Esophagus muscularis mucosa (tissue), 4 donors: ENCODE measurements at places on chromosomes 3 and 15. TPM values are rescaled to one million over a fixed set of nuclear protein-coding genes. Genes with fewer than 3 reads are reported as not detected.

- peak; percentile 80 for DNase-seq
Measured at GRCh38 chr3:43859766-43860165, 169.0 kb downstream of the ABHD5 start.

DNA sequence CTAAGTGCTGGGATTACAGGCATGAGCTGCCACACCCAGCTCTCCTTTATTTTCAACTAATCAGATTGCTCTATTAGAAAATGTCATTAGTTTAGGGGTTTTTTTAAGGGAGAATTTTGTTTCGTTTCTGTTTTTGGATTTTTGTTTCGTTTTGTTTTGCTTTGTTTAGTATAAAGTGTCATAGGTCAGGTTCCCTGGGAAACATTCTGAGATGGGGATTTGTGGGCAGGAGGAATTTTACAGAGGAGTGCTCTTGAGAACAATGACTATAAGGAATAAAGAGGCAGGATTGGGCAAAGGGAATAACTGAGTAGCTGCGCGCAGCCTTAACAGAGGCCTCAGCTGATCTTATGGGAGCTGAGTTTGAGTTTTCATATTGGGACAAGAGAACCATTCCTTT lies 86.8 kb upstream of the NR2F2 start:
- DNase-seq: no peak

DNA sequence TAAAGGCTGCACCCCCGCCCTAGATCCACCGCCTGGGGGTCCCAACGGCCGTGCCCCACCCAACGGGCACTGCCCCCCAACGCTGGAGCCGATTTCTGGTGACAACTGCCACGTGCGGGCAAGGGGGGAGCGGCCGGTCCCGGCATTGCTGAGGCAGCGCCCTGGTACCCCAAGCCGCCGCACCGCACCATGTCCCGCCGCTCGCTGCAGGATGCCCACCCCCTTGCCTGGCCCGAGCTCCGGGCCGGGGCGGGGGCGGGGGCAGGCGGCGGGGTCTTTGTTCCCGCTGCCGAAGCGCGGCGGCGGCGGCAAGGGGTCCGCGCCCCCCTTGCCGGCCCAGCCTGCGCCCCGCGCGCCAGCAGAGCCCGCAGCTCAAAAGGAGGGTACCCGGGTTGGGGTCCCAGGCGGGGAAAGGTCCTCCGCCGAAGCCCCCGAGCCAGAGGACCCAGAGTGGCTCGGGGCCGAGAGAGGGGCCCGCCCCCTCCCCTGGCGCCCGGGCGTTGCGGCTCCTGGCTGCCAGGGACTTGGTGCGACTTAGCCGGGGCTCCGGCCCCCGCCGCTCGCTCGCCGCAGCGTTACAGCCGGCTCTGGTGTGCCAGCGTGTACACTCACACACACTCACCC lies 678 bp downstream of the SEMA7A start:
- no peak for DNase-seq

DNA sequence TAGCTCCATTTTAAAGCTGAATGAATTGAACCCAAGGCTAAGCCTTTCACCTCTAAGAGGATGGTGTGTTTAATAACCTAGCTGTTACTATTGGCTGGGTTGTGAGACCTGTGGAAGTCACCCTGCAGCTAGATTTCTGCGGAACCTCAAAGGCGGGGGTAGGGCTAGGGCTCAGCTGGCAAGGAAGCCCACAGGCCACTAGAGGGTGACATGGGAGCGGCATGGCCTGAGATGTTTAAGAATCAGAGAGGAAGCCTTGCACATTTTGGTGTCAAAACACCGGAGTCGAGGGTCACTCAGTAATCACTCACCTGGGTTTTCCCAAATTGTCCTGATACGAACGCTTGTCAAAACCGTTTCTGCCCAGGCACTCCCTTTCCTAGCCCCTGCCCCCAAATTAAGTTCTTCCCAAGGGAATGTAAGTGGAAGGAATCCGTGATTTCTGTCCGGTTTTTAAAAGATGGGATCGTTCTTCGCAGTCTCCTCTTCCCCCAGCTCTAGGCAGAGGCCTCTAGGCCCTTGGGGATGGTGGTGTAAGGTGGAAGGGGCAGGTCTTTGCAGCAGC lies 3.8 kb upstream of the ACAD9 start:
- DNase-seq: no peak

- DNase-seq: no peak
Measured at GRCh38 chr3:7588236-7588635, 727.3 kb downstream of the GRM7 start.

DNA sequence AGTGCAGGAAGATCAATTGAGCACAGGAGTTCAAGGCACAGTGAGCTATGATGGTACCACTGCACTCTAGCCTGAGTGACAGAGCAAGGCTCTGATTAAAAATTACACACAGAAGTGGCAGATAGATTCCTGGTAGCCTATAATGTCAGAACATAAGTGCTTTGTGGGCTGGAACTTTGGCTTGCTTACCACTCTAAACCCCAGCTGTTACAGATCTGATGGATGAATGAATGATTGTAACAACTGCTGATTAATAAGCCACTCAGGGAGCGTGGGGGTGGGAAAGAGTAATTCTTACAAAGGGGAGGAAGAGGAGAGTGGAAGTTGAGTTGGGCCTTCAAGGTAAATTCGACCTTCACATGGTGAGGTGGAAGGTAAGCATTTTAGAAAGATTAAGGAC lies 40.9 kb upstream of the PTPN23 start:
- DNase-seq: no peak

GRCh38 chr3:139797724-139798343 lies 120.1 kb upstream of the NMNAT3 start:
- peak; percentile 19 for DNase-seq

- no peak for DNase-seq
Measured at GRCh38 chr3:184801241-184801785, 10.7 kb upstream of the VPS8 start.

DNA sequence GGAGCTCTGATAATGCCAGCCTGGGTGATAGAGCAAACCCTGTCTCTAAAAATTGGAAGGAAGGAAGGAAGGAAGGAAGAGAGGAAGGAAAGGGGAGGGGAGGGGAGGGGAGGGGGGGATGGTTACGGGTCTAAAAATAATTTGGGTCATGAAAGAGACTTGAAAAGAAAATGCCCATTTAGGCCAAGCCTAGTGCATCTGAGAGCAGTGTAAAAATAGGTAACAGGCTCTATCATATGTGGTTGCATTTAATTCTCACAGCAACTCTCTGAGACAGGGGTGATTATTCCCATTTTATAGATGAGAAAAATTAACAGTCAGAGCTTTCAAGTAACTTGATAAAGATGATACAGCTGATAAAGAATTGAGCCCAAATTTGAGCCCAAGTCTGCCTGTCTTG lies 3.6 kb upstream of the ECE2 start:
- DNase-seq: no peak

DNA sequence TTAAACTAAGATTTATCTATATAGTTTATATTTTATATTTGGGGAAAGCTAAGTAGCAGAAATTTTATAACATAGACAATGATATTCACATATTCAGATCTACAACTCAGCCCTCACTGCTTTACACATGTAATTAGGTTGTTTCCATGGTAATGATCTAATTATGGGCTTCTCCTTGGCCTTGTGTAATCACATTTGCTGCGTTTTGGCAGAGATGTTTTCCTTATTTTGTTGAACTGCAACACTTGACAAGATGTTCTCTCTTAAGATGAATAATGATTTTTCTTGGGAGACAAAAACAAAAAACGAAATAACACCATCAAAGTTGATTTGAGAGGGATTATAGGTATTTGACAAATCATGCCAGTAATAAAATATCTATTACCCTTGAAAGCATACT lies 635.6 kb upstream of the TBL1XR1 start:
- DNase-seq: no peak

WNT7A gene
- total RNA-seq: not detected

ZIC1 gene
- total RNA-seq: not detected

TRPM1 gene
- not detected for total RNA-seq

EIF2A gene
- 160 TPM for total RNA-seq

SLC51A gene
- not detected for total RNA-seq

NECTIN3 gene
- 24.9 TPM for total RNA-seq
